ENCODE measurements at places on chromosomes 6 and 20.

DNA sequence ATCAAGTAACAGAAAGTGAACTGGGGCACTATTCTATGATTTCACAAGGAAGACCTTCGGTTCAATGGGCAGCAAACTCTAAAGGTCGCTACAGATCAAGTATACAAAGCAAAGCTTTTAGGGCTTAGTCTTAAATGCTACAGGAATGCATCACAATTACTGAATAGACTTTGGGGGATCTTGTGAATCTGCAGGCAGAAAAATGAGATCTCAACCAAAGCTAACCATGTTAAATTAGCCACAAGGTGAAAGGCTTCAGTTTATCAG, 98.0 kb upstream of the TMEM30A start:
- no peak for DNase-seq

- DNase-seq, result no peak
Observed at GRCh38 chr6:21147995-21148394, 445.6 kb upstream of the SOX4 start.

GRCh38 chr6:75608956-75609533, 7.4 kb downstream of the SENP6 start:
- DNase-seq, result no peak

DNA sequence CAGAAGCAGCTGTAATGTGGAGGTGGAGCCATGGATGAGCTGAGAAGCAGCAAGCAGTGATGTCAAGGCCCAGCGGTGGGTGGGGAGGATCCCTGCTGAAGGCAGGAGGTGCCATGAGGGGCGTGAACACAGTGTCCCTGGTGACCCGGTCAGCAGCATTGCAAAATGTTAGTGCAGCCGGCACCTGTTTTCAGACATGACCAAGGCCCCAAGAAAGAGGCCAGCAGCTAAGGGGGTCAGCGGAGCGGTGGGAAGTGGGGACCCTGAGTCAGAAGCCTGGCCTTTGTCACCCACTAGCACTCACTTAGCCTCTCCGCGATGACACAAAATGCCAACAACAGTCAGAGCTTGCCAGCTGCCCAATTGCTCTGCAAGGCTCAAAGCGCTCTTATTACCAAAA, 51.9 kb downstream of the TMEM242 start:
- DNase-seq, result no peak

DNA sequence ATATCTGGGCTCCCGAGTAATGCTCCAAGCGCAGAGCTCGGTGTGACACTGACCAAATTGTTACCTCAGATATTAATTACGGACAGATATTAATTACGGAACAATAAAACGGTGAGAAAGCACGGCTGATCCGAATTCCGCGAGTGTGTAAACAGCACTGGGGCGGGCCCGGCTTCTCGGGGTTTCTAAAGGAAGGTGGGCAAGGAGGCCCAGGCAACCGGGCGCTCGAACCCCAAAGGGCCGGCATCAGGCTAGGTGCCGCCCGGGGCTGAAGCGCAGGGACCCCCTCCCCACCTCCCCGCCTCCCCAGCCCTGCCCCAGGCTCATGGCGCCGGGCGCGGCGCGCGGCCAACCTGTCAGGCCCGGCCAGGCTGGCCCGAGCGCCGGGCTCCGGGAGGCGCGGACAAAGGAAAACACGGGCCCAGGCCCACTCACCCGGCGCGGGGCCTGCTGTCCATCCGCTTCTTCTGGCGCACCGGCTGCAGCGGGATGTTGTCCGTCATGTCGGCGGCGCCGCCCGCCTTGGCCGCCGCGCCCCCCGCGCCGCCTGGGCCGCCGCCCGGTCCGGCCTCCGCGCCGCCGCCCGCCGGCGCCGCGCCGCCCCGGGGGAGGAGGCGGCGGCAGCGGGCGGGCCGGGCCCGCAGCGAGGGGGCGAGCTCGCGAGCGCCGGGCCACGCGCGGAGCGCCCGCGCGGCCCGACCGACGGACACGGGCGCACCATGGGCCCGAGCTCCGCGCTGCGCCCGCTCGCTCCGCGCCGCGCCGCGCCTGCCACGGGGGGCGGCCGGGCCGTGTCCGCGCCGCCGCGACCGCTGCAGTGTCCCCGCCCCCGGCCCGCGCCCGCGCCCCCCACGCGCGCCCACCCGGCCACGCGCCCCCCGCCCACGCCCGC, at the start of gene ATP9A:
Gene ATP9A, minus strand, starts transcription at position 524 of the 892 bp plus-strand sequence. Its CDS starts 21 bp downstream, at position 503.
- DNase-seq, result peak; percentile 38

- no peak for DNase-seq
Observed at GRCh38 chr20:59047938-59048680, 5.5 kb upstream of the PRELID3B start.

DNA sequence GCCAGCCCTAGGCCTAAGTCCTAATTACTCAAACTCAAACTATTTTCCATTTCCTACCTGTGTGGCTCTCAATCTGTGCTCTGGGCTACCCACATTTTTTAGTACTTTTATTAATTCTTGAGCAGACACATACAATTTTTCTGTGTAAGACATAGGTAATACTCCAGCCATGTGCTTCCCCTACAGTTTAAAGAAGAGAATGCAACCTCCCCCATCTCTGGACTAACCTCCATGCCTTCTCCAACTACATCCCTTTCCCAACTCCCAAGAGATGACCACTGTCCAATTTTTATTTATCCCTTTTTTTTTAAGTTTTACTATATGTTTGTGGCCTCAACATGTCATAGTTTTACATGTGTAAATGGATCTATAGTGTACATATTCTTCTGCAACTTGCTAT, 5.8 kb downstream of the HMGN4 start:
- no peak for DNase-seq

- no peak for DNase-seq
Observed at GRCh38 chr20:20549704-20550103, 162.7 kb downstream of the RALGAPA2 start.

DNA sequence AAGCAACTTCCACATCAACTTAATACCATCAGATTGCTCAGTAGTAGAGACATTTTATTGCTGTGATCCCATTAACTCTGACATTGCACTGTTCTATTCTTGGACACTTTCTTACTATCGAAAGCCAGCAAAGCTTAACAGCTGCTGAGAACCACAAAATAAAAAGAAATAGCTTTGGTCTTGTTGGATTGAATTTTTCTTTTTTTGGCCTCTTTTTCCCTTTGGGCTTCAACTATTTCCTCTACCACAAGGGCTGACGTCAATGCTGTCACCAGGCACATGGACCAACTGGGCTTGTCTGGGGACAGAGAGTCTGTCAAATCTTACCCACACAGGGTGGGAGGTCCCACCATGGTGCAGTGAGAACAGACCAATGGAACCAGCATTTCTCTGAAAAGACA, 63.4 kb upstream of the ENPP5 start:
- no peak for DNase-seq

DNA sequence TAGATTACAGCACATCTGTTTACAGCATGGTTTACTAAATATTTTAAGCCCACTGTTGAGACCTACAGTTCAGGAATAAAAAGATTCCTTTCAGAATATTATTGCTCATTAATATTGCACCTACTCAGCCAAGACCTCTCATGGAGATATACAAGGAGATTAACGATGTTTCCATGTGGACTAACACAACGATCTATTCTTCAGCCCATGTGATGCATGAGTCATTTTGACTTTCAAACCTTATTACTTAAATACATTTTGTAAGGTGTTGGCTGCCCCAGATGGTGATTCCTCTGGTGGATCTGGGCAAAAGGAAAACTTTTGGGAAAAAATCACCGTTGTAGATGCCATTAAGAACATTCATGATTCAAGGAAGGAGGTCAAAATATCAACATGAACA, 48.0 kb upstream of the SDHAF4 start:
- DNase-seq, result no peak

DNA sequence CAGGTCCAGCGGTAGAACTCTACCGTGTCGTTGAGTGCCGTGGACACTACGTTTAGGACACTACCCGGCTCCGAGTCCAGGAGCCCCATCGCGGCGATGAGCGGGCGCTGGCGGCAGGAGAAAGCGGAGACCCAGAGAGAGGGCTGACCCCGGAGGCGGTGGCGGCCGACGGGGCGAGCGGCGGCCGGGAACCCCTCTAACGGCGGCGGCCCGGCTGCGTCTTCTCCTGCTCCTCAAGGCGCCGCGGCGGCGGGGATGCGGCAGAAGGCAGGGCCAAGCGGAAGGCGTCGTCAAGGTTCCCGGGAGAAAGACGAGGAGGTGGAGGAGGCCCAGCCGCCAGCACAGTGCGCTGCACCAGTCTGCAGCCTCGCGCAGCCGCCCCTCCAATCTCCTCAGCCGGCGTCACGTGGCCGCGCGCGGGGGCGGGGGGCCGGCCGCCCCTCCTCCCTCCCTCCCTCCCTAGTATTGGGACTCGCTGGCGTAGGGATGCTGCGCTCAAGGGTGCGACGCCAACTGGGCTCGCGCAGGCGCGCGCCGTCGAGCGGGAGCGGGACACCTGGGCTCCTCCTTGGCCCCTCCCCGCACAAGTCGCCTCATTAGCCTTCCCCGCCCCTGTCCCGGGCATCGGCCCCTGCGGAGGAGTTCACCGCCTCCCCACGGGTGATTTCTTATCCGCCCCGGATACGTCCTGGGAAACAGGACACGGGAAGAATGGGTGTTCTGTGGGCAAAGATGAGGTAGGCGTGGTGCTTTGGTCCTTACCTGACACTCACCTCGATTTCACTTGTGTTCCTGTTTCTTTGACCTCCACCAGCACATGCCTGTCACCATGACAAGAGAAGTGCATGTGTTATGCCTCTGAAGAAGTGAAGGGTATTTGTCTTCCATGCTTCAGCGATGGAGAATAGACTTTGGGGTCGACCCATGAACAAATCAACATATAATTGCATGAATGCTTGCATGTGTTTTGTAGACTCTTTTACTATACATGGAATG, at the start of gene ELOVL4:
Gene ELOVL4, minus strand, starts transcription at position 363 of the 996 bp plus-strand sequence. Its CDS starts 274 bp downstream, at position 89.
- peak; percentile 67 for DNase-seq

GRCh38 chr6:140001821-140002341, 627.4 kb upstream of the CITED2 start:
- DNase-seq, result no peak

- DNase-seq, result no peak
Observed at GRCh38 chr20:46551522-46552381, 1.3 kb upstream of the OCSTAMP start.

DNA sequence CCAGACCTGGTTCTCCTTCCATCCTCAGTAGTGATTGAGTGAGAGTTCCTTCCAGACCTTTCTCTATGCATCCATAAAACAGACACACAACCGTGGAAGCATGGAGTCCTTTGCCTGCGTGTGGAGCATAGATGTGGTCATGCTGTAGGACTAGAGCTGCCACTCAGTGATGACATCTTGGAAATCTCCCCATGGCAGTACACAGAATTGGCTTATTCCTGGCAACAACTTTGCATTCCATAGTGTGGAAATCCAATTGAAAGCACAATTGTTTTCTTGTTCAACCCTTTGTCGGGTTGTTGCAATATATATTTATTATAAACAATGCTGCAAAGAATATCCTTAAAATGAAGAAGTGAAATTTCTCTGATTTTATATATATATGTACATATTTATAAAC, 547.8 kb downstream of the CDH26 start:
- no peak for DNase-seq

DNA sequence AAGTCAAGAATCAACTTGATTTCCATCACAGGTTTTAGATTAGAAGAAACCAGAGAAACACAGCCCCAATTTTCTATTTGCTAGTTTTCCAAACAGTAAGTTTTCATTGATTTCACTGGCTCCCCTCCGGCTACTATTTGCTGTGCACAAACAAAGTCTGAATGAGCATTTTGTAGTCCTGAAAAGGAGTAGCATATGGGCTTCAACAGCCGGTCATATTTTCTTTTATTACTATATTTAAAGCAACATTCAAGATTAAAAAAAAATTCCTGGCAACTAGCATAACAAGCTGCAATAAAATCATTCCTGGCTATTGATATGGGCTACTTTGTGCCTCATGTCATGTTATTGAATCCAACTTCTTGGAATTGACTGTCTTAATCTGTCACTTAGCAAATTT, 48.3 kb downstream of the CARMIL1 start:
- no peak for DNase-seq

- no peak for DNase-seq
Observed at GRCh38 chr6:37840143-37840939, 20.8 kb downstream of the ZFAND3 start.

- no peak for DNase-seq
Observed at GRCh38 chr6:118932421-118932820, 2.5 kb downstream of the MCM9 start.

DNA sequence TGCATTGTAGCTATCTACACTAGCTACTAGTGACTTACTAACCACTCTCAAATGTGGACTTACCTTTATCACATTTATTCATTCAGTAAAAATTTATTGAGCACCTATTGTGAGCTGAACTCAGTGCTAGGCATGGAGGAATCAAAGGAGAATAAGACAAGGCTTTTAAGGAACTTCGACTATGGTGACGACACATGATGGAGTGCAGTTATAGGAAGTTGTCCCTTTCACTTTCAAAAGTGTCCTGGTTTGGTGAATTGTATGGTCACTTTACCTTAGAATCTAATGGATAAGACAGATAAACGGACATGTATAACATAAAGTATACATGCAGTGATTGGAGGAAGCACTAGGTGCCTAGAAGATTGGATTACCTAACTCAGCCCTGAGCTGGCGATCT, 4.3 kb downstream of the AKAP7 start:
- DNase-seq, result no peak

DNA sequence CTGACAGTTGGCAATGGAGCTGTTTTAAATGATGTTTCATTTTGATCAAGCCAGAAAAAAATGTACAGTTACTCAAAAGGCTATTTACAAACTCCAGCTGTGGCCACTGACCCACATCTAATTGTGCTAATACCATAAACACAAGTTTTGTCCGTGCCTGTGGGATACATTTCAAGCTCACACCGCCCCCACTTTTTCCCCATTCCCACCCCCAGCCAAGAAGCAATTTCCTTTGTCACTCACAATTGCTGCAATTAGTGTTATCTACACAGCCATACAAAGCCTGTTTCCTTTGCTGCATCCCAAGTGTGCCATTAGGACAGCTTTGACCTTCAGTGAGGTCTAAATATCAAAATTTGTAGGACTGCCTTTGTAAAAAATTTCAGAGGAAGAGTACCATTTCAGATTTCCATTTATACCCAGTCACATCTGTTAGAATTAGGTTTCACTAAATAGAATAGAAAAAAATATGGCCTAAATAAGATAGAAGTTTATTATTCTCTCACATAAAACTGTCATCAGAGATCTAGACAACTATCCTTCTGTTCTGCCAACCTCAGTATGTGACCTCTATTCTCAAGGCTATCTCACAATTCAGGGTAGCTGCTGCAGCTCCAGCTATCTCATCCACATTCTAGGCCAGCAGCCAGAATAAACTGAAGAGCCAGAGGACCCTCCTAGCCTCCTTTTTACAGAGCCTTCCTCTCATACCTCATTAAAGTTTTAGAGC, 202.6 kb downstream of the NFATC2 start:
- DNase-seq, result no peak

DNA sequence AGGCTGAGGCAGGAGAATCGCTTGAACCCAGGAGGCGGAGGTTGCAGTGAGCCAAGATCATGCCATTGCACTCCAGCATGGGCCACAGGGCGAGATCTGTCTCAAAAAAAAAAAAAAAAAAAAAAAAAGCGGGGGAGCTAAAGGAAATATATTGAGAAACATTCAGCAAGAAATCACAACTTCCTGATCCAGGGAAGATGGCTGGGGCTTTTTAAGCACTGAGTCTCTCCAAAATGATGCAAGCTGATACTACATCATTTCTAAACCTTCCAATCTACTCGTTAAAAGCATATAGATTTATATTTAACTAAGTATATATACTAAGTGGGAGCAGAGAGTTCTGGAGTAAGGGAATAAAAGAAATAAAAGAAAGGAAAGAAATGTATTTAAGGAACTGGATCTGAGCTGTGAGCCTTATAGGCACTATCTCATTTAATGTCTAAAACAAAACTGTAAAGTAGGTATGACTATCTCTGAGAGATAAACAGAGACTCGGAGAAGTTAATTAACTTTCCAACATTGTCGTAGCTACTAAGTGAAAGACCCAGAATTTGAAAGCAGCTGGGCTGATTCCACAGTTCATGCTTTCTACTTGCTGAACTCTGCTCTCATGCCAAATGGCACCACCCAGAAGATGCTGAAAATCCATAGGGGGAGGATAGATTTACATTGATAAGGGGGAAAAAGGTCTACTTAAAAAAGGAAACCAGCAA, 215.0 kb upstream of the MARCKS start:
- no peak for DNase-seq
